Stimulated activated CD8-positive, alpha-beta memory T cell treated with anti-CD3 and anti-CD28 coated beads, Interleukin-4, amount 100 ng/mL, for 48 hours (primary cell): ENCODE measurements at places on chromosomes 2 and 18.

- DNase-seq, result no peak
These were observed 124.7 kb downstream of the RAPGEF4 start for GRCh38 chr2:172860336-172860707.

DNA sequence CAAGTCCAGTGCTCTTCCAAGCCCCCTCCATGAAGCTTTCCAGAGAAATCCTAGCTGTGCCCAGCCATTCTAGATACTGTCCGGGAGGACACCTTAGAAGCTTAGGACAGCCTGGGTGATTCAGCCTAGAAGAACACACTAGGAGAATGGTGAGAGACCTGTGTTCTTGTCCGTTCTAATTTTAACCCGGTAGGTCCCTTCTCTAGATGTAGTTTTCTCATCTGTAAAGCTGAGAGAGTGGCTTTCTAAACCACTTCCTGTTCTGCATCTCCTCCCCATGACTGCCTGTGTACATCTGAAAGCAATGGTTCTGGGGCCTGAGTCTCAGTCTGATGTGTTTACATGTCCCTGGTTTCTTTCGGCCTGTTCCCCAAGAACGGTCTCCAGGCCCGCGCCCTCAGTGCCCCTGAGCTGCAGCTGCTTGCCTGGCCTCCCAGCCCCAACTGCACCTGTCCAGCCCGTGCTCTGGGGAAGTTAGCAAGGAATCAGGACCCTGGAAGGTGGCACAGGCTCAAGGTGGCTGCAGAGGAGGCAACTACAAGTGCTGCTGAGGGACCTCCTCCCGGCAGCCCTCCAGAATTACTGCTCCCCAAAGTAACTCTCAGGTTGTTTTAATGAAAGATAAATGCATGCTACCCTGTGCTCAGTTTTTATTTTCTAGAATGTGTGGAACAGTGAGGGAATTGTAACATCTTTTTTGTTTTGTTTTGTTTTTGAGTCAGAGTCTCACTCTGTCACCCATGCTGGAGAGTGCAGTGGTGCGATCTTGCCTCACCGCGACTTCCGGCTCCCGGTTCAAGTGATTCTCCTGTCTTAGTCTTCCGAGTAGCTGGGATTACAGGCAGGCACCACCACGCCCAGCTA is 105.9 kb downstream of the LBH start:
- DNase-seq, result peak; percentile 64

DNA sequence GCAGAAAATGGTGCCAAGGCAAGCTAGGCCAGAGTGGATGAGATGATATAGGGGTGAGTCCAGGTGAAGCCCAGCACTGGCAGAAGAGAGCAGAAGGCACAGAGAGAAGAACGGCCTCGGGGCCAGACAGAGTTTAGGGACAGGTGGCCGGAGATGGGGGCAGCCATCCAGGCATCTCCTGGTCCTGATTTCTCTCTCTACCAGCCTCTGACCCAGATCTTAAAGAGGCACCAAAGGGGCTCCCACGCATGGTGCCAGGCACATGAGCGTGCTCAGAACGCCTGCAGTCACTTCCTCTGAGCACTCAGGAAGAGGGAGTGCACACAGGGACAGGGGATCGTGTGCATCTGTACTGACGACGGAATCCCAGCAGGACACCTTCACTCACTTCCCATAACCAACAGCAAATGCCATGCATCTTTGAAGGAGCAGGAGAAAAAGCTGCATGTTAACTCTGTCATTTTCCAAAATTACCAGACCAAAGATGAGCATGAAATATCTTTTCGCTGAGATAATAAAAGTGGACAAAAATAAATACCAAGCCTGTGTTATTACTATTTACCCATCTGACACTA is 427.8 kb upstream of the MYT1L start:
- DNase-seq, result no peak

GRCh38 chr2:41267929-41268659 is 779.7 kb upstream of the PKDCC start:
- no peak for DNase-seq

DNA sequence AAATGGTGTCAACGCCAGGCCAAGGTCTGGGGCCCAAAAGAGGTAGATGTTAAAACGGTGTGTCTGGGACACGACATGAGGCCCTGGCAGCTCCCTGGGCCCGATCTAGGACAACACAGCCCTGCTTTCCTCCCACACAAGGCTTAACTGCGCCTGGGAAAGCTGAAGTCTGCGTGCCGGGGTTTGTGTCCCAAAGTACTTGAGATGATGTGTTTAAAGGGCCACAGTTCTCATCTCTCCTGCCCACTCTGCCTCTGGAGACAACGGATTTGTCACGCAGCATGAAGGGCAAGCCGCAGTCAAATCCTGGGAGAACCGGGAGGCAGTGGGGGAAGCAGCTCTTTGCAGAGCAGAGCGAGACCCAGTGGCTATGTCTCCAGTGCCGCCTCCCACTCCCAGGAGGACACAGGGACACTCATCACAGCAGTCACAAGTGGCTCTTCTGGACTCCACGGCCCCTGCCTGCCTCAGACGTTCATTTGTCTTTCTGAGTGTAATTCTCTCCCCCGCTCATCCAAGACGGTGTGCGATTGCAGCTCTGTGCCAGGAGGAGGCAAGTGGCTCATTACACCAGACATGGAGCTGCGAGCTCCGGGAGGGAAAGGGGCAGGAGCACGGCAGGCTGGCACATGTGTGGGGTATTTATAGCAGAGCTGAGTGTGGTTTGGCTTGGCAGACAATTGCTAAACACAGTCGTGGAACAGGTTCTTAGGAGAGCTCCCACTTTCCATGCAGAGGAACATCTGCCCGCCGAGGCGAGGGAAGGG is 57.7 kb upstream of the SEMA4C start:
- DNase-seq, result no peak

DNA sequence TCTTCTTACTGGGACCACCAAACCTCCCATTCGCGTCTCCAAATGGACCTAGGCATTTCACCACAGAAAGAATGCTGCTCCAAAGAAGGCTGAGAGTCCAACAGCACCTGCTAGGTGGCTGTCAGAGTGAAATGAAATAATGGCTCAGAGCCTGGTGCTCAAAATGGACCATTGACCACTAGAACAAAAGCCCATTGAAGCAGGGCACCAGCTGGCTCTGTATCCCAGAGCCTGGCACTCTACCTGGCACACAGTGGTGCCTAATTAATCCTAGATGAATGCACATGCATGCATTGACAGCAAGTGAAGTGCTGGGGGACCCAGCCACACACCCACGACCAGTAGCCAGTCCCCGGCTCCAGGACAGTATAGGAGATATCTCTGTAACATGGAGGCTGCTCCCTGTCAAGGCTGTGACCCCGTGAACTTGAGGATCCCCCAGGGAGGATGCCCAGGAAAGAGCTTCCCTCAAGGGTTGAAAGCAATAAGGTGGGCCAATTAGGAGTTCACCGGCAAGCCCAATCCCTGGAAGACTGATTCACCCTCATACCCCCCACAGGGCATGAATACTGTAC is 261.3 kb downstream of the TNS1 start:
- no peak for DNase-seq

DNA sequence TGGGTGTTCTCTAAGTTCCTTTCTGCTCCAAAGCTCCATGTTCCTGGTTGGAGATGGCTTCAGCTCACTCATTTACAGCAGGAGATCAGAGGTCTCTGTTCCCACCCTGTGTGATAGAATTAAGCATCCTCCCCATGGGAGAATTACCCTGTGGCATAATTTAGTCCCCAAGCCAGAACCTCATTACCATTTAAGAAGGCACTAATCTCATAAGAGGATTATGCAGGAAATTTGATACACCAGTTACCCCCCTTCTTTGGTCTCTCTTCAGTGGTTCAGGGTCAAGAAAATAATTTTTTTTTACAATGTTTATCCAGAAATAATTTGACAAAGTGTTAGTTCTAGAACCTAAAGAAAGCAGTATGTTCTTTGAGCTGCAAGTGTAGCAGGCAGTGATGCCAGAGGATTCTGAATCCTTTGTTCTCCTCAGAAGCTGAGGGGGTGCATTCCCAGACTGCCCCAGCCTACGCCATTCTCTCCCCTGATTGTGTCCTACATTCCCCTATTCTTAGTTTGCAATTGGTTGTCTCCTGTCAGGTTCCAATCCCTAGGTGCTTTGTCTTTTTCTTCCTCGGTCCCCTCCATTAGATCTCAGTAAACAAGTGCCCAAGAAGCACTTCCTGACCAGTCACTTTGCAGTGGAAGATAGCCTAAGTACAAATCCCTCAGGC is 163.6 kb downstream of the PRKCE start:
- DNase-seq, result no peak
